GM23248 (cell line): ENCODE measurements at places on chromosomes 12 and 14. TPM values are rescaled to one million over a fixed set of nuclear protein-coding genes. Genes with fewer than 3 reads are reported as not detected.

TROAP gene
- 4.4 and 6.2 TPM in 2 replicates for total RNA-seq

CLEC9A gene
- total RNA-seq = not detected in 2 replicates

MUCL1 gene
- not detected in 2 replicates for total RNA-seq

PSMD9 gene
- 93.7 and 134 TPM in 2 replicates for total RNA-seq

PRICKLE1 gene
- 12.9 and 13.2 TPM in 2 replicates for total RNA-seq
